ENCODE measurements at places on chromosomes 12 and 14. TPM values are rescaled to one million over a fixed set of nuclear protein-coding genes. Genes with fewer than 3 reads are reported as not detected.

GRCh38 chr12:96472384-96472783 lies 17.0 kb upstream of the CFAP54 start:
- no peak for DNase-seq

Gene KNTC1
- polyA plus RNA-seq, result 4.3 TPM

Gene TPI1
- polyA plus RNA-seq, result 1,220 TPM

DNA sequence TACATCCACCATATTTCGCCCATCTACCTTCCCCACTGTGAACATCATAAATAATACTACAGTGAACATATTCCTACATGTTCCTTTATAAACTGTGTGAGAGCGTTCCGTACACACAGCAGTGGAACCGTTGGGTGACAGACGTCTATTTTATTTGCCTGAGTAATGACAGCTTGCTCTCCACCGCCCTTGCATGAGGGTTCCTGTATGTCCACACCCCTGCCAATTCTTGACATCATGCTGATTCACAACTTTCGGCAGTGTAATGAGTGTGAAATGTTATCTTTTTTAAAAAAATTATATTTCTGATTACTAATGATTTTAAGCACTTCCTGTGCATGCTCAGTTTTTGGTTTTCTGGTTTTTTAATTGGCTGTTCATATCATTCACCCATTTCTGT lies 4.3 kb upstream of the RAD52 start:
- DNase-seq, result no peak

Gene RGS6
- polyA plus RNA-seq, result 1.4 TPM

Data from kidney (tissue), 22 donors.